Stimulated activated CD4-positive, alpha-beta T cell treated with anti-CD3 and anti-CD28 coated beads, Interleukin-1b, Interleukin-23, amount 100 ng/mL, for 1 hour (primary cell): ENCODE measurements at places on chromosomes 1 and 21.

GRCh38 chr1:156114101-156114918, at the start of gene LMNA:
LMNA (plus strand) TSS chr1:156114711; CDS start chr1:156114919, 208 bp downstream.
- peak; percentile 60 for DNase-seq

- DNase-seq = no peak
These were observed 1.1 kb upstream of the BACE2 start for GRCh38 chr21:41166884-41167283.

DNA sequence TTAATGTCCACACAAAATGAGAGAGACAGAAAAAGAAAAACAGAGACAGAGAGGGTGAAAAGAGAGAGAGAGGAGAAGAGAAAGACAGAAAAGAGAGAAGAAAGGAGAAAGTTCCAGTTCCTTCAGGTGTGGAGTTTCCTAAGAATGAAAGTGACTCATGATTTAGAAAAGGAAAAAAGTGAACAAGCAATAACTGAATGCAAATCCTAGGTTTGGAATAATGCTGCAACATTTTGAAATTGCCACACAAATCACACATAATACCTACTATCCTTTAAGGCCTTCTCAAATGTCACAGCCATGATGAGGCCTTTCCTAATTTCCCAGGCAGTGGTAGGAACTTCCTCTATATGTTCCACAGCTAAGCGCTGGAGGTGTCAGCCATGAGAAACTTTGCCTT, 31.5 kb upstream of the XPR1 start:
- DNase-seq = no peak

GRCh38 chr1:67674260-67675011, 10.6 kb upstream of the GADD45A start:
- DNase-seq = no peak

- DNase-seq = no peak
These were observed 278.4 kb downstream of the USH2A start for GRCh38 chr1:216144661-216145450.

- DNase-seq = no peak
These were observed 6.2 kb downstream of the CROCC start for GRCh38 chr1:16927711-16928485.

DNA sequence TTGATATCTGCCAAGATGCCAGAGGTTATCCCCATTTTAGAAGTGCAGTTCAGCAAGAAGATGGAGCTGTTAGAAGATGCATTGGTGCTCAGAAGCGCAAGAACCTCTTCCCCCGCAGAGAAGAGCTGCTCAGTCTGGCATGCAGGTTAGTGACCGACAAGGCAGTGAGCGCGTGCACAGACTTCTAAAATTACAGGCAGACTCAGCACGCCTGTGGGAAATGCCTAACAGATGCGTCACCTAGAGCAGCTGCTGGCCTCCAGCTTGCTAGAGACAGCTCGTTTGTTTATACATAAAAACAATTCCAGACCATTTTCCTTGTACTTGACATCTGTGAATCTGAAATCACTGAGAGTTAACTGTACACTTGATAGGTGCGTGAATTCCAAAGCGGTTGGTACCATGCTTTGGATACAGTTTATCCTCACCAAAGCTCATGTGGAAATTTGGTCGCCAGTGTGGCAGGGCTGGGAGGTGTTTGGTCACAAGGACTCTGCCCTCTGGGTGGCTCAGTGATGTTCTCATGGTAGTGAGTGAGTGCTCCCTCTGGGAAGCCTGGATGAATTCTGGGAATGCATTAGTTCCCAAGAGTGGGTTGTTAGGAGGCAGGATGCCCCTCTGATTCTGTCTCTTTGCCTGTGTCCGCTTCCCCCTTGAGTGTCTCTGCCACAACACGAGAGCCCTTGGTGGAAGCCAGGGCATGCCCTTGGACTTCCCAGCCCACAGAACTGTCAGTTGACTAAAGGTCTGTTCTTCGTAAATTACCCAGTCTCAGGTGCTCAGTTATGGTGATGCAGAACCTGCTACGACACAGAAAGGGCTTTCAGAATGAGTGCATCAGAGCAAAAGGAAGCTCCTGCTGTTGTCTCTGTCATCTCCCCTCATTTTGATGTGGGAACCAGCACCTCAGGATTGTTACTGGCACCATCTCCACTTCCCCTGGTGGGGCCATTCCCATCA, 24.4 kb downstream of the SNAP47 start:
- DNase-seq = no peak

GRCh38 chr1:48761411-48761810, 15.3 kb downstream of the BEND5 start:
- no peak for DNase-seq

- no peak for DNase-seq
These were observed 73.0 kb upstream of the TLR5 start for GRCh38 chr1:223216074-223216473.

DNA sequence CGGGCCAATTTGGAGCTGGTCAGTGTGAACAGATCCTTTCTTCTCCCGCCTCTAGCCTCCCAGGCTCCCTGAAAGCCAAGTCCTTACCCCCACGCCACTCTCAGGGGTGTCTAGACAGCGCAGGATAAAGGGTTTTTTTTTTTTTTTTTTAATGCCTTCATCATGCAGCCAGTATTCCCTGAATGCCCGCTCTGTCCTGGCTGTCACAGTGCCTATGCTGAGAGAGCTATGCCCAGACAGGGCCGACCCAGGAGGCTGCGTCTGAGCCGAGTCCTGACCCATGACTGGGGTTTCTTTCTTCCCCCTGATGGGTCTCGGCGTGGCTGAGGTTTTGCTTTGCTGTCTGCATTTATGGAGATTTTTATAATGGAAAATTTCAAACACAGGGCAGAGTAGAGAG, 18.3 kb downstream of the SPSB1 start:
- no peak for DNase-seq

DNA sequence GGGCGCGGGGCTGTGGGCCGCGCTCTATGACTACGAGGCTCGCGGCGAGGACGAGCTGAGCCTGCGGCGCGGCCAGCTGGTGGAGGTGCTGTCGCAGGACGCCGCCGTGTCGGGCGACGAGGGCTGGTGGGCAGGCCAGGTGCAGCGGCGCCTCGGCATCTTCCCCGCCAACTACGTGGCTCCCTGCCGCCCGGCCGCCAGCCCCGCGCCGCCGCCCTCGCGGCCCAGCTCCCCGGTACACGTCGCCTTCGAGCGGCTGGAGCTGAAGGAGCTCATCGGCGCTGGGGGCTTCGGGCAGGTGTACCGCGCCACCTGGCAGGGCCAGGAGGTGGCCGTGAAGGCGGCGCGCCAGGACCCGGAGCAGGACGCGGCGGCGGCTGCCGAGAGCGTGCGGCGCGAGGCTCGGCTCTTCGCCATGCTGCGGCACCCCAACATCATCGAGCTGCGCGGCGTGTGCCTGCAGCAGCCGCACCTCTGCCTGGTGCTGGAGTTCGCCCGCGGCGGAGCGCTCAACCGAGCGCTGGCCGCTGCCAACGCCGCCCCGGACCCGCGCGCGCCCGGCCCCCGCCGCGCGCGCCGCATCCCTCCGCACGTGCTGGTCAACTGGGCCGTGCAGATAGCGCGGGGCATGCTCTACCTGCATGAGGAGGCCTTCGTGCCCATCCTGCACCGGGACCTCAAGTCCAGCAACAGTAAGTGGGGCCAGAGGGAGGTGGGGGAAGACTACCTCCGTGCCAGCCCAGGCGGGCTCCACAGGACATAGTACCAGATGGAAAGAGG, 808 bp downstream of the MAP3K21 start:
- DNase-seq = no peak

DNA sequence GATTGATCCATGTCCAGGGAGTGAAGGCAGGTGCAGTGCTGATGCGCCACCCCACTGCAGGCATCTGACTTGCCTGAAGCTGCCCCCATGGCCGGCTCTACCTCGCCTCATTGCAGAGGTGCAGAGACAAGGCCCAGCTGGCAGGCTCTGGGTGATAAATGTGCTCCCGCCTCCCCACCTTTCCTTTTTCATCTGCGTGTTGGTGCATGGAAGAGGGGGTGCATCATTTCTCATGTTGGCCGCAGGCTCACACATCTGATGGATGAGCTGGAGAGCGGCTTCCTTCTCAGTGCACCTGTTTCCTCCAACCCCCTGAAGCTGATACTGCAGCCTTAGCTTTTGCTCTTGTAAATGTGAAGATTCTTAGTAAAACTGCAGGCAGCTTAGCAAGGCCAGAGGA, 306.0 kb upstream of the KAZN start:
- no peak for DNase-seq

DNA sequence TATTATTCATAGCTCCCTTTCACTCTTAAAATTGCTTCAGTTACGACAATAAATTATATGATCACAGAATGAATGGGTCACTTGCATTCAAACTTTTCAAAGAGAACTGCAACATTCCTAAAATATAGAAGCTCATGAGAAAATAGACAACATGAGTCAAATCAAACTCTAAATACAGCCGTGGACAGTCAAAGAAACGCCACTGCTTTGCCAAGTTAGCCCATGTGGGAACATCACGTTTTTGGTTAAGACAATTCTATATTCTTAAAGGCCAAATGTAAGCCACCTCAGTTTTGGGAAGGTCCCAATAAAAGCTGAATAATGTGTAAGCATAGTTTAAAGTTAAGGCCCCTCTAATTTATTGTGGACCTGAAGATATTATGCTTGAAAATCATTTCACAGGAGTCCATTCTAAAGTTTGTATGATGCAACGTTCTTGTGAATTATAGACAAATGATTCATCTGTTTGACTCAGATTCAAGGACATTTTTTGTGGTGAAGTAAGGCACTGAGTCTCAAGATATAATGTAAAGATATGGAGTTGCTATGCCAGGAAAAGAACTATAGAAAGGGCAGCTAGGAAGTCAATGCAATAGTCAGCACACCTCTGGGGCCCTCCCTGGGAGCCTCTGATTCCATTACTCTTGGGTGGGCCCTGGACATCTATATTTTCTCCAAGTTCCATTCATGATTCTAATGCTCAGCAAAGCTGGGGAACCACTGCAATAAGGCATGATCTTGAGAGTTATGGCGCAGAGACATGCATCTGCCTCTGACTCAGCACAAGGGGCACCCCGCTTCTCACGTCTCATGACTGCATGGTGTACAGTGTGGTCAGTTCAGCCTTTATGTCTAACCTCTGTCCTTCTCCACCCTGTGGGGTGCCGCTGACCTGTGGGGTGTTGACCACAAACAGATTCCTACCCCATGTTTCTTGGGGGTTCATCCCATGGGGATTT, 33.9 kb downstream of the ETS2 start:
- no peak for DNase-seq

DNA sequence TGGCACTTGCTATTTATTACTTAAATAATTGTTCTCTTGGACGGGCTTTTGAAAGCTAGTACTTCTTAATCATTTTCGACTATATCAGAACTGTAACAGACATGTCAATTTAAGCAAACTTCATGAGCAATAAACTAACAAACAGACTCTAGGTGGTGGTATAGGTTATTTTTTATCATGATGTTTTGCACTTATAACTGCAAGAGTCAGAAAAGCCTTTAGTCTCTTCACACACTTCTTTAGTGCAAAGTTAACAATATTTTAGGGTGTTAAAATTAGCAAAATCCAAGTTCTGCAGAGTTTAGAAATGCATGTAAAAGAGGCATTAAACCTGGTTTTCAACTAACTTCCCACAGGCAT, 2.2 kb downstream of the NRIP1 start:
- no peak for DNase-seq

GRCh38 chr1:20593756-20594155, 4.9 kb downstream of the CDA start:
- no peak for DNase-seq

GRCh38 chr1:110240476-110241210, 30.5 kb downstream of the KCNC4 start:
- no peak for DNase-seq
